Activated naive CD4-positive, alpha-beta T cell treated with anti-CD3 and anti-CD28 coated beads, Interleukin-2, amount 10 ng/mL, durations not matched to agents 7 days and 5 days (primary cell): ENCODE measurements at places on chromosomes 7 and 10.

GRCh38 chr7:12032146-12032545 lies 178.9 kb upstream of the TMEM106B start:
- H3K4me3 ChIP-seq = no peak overlapping the region
- no peak for DNase-seq
- no peaks in the 10 kb centered on the region for H3K27me3 ChIP-seq
- H3K36me3 ChIP-seq = no peaks in the 10 kb centered on the region
- H3K4me1 ChIP-seq = no peaks in the 10 kb centered on the region
- no peak overlapping the region for H3K27ac ChIP-seq

- H3K27ac ChIP-seq = no peak overlapping the region
- H3K36me3 ChIP-seq = no peaks in the 10 kb centered on the region
Observed at GRCh38 chr7:46152696-46153095, 231.6 kb upstream of the IGFBP3 start.

DNA sequence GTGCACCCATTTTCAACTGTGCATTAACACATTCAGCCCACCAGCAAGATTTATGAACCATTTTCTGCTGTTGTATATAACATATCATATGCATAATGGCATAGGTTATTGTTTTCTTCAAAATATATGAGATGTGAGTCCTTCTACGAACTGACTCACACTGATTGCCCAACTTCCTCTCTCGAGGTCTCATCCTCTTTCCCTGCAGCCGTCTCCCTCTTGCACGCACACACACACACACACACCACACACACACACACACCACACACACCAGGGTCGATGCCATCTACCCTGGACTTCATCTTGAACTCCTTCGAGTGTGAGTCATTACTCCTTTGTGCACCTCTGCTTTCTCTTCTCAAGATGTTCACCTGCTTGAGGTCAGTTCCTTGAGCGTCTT lies 36.7 kb downstream of the EGFR start:
- H3K27ac ChIP-seq = no peak overlapping the region
- no peak for DNase-seq
- peaks cover 4% of the 10 kb centered on the region for H3K27me3 ChIP-seq
- no peak overlapping the region for H3K4me3 ChIP-seq
- no peaks in the 10 kb centered on the region for H3K4me1 ChIP-seq
- no peaks in the 10 kb centered on the region for H3K36me3 ChIP-seq

DNA sequence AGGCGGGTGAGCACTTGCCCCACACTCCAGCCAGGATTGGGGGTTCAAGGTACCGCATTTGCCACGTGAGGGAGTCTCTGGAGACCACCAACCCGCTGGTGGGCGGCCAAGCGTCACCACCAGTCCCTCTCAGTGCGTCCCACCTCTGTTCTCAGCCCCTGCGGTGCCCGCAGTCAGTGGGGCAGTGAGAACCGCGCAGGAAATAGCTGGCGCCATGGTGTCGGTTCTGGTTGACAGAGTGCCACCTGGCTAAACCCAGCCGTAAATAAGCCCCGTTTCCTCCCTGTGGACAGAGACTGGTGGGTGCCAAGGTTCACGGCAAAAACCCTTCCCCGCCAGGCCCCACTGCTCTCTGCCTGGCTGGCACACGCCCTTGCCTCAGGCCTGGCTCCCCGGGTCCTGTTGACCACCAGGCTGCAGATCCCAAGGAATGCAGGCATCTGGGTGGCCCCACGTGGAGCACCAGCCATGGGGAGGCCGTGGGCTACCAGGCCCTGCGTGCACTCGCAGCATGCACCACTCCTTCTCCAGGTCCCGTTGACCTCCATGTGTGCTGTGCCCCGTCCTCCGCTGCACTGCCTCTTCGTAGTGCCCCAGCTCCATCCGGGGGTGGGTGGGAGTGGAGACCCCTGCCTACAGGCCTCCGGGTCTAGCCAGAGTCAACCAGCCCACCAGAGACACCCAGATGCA lies 140.0 kb downstream of the LHPP start:
- H3K4me3 ChIP-seq = no peak overlapping the region
- no peaks in the 10 kb centered on the region for H3K27me3 ChIP-seq
- no peak overlapping the region for H3K27ac ChIP-seq
- H3K36me3 ChIP-seq = no peaks in the 10 kb centered on the region
- H3K4me1 ChIP-seq = no peaks in the 10 kb centered on the region
- DNase-seq = no peak

- no peak within 1 kb of the TSS for H3K4me3 ChIP-seq
- H3K27ac ChIP-seq = no peak within 1 kb of the TSS
- no peak for DNase-seq
- no peaks in the 10 kb centered on the region for H3K36me3 ChIP-seq
- peaks cover 38% of the 10 kb centered on the region for H3K27me3 ChIP-seq
Observed at GRCh38 chr7:11831736-11832495, at the start of gene THSD7A. TSS of gene THSD7A (minus strand) at chr7:11832198. CDS start at chr7:11831946, 252 bp downstream.

DNA sequence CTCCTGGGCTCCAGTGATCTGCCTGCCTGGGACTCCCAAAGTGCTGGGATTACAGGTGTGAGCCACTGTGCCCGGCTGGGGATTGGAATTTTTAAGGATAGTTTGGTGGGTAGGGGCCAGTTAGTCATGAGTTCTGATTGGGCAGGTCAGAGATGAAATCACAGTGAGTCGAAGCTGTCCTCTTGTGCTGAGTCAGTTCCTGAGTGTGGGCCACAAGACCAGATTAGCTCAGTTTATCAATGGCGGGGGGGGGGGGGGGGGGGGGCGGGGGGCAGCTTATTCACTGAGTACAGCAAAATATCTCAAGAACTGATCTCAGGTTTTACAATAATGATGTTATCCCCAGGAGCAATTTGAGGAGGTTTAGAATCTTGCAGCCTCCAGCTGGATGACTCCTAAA lies 11.6 kb upstream of the ERCC6 start:
- H3K27me3 ChIP-seq = peaks cover 16% of the 10 kb centered on the region
- H3K27ac ChIP-seq = no peak overlapping the region
- no peaks in the 10 kb centered on the region for H3K4me1 ChIP-seq
- no peak overlapping the region for H3K4me3 ChIP-seq
- no peak for DNase-seq
- no peaks in the 10 kb centered on the region for H3K36me3 ChIP-seq

GRCh38 chr10:28849821-28850220 lies 172.5 kb downstream of the BAMBI start:
- DNase-seq = no peak
- H3K27ac ChIP-seq = no peak overlapping the region
- no peaks in the 10 kb centered on the region for H3K36me3 ChIP-seq
- H3K4me1 ChIP-seq = no peaks in the 10 kb centered on the region
- peaks cover 6% of the 10 kb centered on the region for H3K27me3 ChIP-seq

- H3K4me1 ChIP-seq = no peaks in the 10 kb centered on the region
- H3K27ac ChIP-seq = no peak overlapping the region
- no peaks in the 10 kb centered on the region for H3K27me3 ChIP-seq
- H3K36me3 ChIP-seq = no peaks in the 10 kb centered on the region
Observed at GRCh38 chr10:58897708-58898107, 278.7 kb upstream of the PHYHIPL start.
